ENCODE measurements at places on chromosomes 12 and 14.

- DNase-seq, result no peak
Observed at GRCh38 chr14:77180726-77181602, 634 bp upstream of the TMEM63C start.

- DNase-seq, result no peak
Observed at GRCh38 chr14:70137788-70138187, 51.0 kb downstream of the SLC8A3 start.

GRCh38 chr14:71966528-71966927 lies 34.3 kb downstream of the RGS6 start:
- no peak for DNase-seq

DNA sequence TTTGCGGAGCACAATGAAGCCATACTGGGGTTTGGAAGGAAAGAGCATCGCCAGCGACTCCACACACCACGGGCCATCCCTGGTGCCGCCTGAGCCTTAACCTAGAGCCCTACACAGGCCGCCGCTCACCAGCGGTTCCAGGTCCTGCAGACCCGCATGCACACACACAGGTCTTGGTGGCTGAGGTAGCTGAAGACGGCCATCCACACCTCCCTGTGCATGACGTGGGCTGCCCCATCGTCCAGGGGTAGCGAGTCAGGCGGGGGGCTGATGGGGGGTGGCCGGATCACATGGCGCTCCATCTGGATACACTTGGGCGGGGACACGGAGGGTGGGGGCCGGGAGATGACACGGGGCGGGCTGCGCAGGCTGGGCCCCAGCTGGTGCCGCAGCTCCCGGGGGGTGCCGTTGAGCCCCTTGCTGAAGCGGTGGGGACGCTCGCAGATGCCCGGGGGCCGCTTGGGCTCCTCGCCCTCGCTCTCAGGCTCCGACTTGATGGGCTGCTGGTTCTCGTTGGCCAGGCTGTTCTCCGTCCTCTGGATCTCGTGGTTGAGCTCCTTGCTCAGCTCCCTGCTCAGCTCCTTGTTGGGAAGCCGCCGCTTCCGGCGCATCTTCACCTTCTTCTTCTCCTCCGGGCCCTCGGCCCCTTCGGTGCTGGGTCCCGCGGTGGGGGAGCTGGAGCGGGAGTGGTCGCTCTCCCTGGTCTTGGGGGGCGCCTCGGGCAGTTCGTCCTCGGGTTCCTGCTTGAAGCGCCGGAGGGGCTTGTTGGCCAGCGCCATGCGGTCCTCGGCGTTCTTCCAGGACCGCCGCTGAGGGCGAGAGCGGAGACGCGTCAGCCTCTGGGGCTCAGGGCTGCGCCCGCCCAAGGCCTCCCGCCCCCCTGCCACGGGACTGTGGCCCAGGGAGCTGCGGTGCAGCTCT lies 42.4 kb downstream of the RNF34 start:
- DNase-seq, result no peak

Measured in MCF 10A (cell line).